ENCODE measurements at places on chromosomes 6 and 20.

- no peaks in the 10 kb centered on the region for H3K36me3 ChIP-seq
- H3K27ac ChIP-seq: no peak overlapping the region
- DNase-seq: no peak
- H3K4me3 ChIP-seq: no peak overlapping the region
- no peaks in the 10 kb centered on the region for H3K27me3 ChIP-seq
- H3K4me1 ChIP-seq: peaks cover 14% of the 10 kb centered on the region
Measured at GRCh38 chr6:14635195-14635594, 517.6 kb downstream of the CD83 start.

DNA sequence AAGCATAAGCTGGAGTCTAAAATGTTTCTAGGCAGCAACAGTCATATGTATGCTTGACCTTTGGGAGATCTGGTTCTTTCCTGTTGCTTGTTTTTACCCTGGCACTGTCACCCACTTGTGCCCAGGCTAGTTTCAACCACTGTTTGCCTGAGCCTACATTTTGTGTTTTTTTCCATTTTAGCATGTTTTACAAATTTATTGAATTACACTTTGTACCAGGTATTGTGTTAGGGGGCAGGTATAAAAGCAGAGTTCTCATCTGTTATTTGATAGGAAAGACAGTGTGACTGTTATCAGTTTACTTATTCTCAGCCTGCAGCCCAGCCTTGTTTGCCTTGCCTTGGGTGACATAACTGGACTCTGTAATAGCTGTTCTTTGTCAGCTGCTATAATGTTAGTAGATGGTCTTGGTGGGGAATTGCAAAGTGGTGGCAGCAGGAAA, 147.0 kb downstream of the CDKAL1 start:
- no peak for DNase-seq
- H3K27me3 ChIP-seq: no peaks in the 10 kb centered on the region
- no peak overlapping the region for H3K27ac ChIP-seq
- H3K4me1 ChIP-seq: no peaks in the 10 kb centered on the region
- H3K36me3 ChIP-seq: no peaks in the 10 kb centered on the region

DNA sequence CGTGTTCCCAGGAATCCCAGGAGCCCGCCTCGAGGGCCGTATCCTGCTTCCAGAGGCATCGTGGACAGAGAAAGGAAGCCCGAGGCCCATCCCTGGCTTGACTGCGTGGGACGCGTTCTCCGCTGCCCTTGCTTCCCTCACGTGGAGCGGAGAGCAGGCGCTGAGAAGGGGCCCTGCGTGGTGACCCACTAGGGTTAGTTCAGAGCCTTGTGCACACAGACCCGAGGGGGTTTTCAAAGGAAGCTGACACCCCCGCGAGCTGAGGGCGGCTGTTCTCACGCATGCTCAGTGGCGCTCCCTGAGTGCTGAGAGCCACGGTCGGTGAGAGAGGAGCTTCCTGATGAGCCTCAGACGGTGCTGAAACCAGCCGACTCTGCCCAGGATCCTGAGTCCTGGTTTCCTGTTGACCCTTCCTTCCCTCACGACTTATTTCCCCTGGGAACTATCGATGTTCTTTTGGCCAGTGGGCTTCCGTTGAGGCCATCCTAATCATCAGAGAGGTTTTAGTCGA, 28.9 kb upstream of the CCR6 start:
- no peak for DNase-seq
- H3K27me3 ChIP-seq: no peaks in the 10 kb centered on the region
- H3K4me1 ChIP-seq: 0 out of 2 replicates have a peak, but pooled peaks cover 2% of the 10 kb centered on the region

DNA sequence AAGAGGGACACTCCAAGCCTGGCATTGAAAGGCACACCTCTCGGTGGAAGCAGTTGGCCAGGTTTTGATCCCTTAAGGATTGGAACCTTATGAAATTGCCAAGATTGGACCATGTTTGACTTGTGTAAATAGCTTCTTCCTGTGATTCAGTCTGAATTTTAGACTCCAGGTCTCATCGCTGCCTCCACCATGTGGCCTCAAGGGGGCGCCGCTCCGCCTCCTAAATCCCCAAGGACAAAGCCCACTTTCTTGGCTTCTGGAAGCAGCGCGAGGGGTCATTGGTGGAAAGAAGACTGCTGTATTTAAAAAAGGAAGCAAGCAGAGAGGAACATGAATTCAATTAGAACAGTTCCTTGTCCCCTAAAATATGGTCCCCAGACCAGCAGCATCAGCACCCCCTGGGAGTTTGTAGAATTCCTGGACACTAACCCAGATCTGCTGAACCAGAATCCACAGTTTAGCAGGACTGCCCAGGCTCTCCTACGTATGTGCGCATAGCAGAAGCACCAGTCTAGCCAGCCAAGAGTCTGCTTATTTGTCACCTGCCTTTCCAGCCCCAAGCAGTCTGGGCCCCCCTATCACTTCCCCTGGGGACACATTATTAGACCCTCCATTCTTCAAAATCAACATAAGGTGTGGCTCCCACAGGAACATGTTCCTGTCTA, 108.5 kb downstream of the LY86 start:
- no peaks in the 10 kb centered on the region for H3K27me3 ChIP-seq
- no peak overlapping the region for H3K27ac ChIP-seq
- H3K4me1 ChIP-seq: peaks cover 21% of the 10 kb centered on the region
- H3K4me3 ChIP-seq: no peak overlapping the region

GRCh38 chr20:48189181-48189580, 403.9 kb upstream of the SULF2 start:
- H3K4me3 ChIP-seq: no peak overlapping the region
- H3K27me3 ChIP-seq: no peaks in the 10 kb centered on the region
- H3K36me3 ChIP-seq: no peaks in the 10 kb centered on the region
- H3K4me1 ChIP-seq: peaks cover 5% of the 10 kb centered on the region
- H3K27ac ChIP-seq: no peak overlapping the region
- DNase-seq: no peak

GRCh38 chr20:33125983-33126382, 42.0 kb upstream of the BPIFA2 start:
- no peaks in the 10 kb centered on the region for H3K4me1 ChIP-seq
- DNase-seq: no peak
- H3K27me3 ChIP-seq: no peaks in the 10 kb centered on the region
- no peak overlapping the region for H3K27ac ChIP-seq

GRCh38 chr6:43778131-43778855, 8.3 kb downstream of the VEGFA start:
- no peak overlapping the region for H3K4me3 ChIP-seq
- H3K27me3 ChIP-seq: no peaks in the 10 kb centered on the region
- H3K36me3 ChIP-seq: peaks cover 66% of the 10 kb centered on the region
- DNase-seq: no peak
- peaks cover 13% of the 10 kb centered on the region for H3K4me1 ChIP-seq

GRCh38 chr20:881051-881782, 34.9 kb downstream of the ANGPT4 start:
- peaks cover 3% of the 10 kb centered on the region for H3K27me3 ChIP-seq
- DNase-seq: no peak
- no peak overlapping the region for H3K4me3 ChIP-seq
- H3K27ac ChIP-seq: no peak overlapping the region
- H3K4me1 ChIP-seq: no peaks in the 10 kb centered on the region

DNA sequence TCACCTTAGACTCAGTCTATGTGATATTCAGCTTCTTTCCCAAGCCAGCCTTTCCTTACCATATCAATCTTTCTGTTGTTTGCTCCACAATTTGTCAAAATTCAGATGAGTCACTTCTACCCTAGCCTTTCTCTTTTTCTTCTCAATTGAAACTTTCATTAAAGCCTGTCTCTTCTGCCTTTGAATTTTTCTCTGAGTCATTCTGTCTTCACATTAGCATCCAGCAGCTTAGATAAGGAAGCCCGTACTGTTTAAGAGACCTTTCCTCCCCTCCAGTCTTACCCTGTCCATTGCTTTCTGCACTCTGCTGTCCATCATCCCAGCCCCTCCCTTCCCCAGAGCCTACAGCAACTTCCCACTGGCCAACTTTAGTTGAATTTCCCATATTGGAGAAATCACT, 34.9 kb upstream of the RALGAPA2 start:
- H3K4me1 ChIP-seq: peaks cover 13% of the 10 kb centered on the region
- no peaks in the 10 kb centered on the region for H3K36me3 ChIP-seq
- no peaks in the 10 kb centered on the region for H3K27me3 ChIP-seq
- H3K27ac ChIP-seq: no peak overlapping the region
- DNase-seq: no peak

DNA sequence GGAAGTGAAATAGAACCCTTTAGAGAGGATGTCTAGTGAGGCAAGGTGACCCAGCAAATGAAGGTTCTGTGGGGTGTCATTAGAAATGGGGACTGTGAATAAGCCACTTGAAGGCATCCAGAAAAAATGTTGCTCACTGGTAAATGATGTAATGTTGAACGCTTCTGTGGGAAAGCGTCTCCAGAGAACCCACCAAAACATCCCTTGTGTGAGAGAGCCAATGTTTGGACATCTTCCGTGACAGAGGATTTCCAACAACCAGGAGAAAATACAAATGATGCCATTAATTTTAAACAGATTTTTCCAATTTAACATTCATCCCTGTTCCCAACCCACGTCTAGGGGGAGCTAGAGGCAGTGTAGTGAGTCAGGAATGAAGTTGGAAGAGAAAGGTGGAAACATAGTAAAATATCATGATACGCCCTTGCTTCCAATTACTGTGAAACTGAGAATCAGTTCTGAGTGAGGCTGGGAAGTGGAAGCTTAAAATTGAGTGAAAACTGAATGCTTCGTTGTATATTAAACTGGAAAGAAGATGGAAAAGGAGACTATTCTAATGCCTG, 584.2 kb downstream of the CD109 start:
- no peak overlapping the region for H3K4me3 ChIP-seq
- H3K4me1 ChIP-seq: no peaks in the 10 kb centered on the region
- no peak for DNase-seq
